ENCODE measurements at places on chromosomes 11 and 22.

GRCh38 chr11:1534171-1534570, 37.9 kb downstream of the DUSP8 start:
- DNase-seq: no peak

- no peak for DNase-seq
Observed at GRCh38 chr22:42608823-42609361, 5.8 kb downstream of the POLDIP3 start.

- no peak for DNase-seq
Observed at GRCh38 chr22:33005476-33005875, 52.7 kb downstream of the SYN3 start.

DNA sequence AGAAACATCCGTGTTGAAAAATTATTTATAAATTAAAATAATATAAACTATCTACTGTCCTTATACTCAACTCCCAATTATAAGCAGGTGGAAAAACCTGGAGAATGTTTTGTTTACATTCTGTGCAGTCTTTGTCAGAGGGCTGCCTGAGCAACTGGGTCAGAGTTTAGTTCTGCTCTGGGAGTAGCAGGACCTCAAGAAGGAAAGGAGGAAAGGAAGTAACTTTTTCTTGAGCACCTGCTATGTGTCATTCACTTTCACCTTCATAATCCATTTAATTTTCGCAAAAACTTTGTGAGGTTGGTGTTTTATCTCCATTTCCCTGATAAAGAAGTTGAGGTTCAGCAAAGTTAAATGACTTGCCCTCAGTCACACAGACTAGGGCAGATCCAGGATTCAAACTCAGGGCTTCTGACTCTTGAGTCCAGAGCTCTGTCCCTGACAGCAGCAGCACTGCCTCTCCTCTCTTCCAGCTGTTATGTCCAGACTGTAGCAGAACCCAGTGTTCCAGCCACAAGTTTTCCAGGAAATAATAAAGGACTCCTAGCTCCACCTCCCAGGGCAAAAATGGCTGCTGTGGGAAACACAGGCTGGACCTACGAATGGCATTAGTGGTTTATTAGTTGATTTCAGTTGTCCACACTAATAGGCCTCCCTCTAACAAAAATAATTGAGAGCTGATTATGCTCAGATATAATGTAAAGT, 6.4 kb downstream of the CD3E start:
- DNase-seq: no peak

DNA sequence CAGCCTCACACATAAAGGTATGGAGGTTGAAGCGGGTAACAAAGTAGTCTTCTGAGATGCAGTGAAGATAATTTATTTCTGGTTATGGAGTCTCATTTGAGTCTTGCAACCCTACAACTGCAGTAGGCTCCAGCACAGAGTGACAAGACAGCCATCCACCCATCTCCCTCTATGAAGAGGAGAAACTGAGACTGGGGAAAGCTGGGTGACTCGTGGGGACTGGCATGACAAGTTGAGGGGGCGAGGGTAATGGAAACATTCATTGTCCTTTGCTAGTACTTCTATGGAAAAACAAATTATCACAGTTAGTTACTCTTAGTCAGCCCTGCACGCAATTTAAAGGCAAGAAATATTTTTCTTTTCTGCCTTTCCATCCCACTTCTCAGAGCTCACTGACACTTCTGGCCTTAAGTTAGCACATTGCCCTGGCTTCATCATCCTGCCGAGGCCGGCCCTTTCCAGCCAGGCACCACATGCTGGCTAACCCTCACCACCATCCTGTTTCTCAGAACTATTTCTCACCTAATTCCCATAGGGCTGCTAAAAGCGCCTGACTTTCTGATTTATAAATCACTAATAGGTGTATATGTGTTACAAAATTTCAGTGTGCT, 361.1 kb downstream of the ETS1 start:
- DNase-seq: no peak

DNA sequence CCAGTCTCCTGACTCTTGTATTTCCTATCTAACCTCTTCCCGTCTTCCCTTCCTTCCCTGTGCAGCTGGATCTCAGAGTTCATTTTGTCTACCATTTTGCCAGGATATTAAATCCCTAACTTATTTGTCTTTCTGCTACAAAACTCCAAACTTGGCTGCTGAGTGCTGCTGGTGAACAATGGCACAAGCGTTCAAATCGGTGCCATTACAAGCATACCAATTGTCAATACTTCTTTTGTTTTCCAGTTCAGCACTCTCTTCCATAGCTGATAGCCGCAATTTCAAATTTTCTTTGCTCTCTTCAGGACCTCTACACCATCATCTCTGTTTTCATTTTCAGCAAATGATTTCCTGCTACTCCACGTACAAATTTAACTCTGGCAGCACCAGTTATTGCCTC, 13.4 kb downstream of the IL18 start:
- DNase-seq: no peak

DNA sequence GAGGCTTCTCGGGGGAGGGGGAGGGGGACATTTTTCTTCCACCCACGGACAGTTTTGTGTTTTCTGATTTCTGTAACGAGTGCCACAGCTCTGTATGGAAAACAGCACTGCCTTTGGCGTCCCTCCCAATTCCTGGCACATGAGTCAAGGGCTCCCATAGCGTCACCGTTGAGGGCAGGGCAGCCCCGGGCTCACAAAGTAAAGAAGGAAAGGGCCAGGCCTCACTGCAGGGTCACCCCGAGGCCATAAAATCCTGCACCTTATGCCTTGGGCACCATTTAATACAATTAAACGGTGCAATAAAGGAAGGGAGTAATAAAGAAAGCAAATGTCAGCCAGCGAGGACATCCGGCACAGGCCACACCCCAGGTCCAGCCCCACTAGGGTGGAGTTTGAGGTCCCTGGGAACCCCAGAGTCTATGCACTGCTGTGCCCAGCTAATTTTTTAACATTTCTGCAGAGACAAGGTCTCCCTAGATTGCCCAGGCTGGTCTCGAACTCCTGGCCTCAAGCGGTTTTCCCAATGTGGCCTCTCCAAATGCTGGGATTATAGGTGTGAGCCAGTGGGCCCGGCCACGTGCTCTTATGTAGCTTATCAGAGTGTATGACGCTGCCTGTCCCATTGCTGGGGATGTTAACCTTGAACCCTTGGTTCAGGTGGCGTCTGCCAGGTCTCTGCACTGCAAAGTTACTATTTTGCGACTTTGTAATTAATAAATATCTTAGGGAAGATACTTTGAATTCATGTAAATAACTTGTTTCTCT, 13.6 kb upstream of the MUC2 start:
- DNase-seq: no peak

DNA sequence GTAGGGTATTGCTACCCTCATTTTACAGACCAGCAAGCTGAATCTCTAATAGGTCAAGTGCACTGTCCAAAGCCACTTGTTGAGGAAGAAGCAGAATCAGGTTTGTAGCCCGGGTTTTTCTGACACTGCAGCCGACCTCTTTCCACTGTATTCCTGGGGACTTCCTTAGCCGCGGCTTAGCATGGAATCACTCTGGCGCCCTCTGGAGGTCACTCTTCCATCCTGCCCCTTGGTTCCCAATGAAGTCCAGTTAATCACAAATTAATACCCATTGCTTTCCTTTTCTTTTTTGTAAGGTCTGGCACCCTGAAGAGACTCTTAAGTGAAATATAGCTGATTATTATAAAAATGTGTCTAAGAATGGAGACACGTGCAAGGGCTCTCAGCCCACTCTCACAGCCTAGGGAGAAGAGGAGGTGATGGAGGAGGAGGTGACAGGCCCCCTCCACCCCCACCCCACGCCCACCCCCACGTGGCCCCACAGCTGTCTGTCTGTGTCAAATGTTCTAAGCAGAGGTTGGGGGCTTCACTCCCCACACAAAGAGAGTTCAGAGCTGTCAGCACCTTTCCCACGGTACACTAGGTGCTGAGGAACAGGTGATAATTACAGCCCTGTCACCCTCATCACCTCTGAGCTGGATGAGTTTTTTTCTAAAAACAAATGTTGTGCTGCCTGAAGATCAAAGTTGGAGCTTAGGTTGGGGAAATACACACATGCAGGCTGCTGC, 57.7 kb upstream of the DRD2 start:
- DNase-seq: no peak

- no peak for DNase-seq
Observed at GRCh38 chr11:46452918-46453517, 61.4 kb upstream of the CHRM4 start.

DNA sequence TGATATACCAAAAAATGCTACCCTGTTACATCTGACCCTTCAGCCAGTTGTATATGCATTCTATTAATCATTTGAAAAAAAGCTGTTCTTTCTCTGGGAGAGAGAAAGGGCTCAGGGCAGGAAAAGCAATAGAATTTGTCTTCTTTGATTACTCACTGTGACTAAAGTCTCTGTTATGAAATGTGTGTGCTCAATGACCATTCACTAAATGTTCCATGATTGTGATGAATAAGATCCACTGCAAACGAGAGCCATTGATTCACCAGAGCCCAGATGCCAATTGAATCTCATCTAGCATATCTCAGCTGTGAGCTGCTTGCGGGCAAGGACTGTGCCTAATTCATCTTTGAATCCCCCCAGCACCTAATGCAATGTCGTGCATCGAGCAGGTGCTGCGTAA, 184.3 kb downstream of the OPCML start:
- no peak for DNase-seq

GRCh38 chr11:2824851-2825250, 60.7 kb downstream of the CDKN1C start:
- DNase-seq: no peak

DNA sequence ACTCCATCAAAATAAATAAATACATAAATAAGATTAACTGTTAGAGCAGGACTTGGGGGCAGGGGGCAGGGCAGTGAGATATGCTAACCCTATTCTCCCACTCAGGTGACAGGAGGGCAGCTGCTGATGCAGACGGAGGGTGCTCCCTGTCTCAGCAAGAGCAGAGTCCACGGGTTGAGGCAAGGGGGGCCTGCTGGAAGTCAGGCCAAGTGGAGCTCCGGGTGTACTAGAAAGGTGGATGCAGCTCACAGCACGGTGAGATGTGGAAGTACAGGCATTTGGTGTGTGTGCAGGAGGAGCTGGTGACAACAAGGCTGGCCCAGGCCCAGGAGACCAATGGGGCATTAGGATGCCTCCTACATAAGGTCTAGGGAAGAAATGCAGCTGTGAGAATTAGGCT, 467.3 kb upstream of the B3GAT1 start:
- no peak for DNase-seq

DNA sequence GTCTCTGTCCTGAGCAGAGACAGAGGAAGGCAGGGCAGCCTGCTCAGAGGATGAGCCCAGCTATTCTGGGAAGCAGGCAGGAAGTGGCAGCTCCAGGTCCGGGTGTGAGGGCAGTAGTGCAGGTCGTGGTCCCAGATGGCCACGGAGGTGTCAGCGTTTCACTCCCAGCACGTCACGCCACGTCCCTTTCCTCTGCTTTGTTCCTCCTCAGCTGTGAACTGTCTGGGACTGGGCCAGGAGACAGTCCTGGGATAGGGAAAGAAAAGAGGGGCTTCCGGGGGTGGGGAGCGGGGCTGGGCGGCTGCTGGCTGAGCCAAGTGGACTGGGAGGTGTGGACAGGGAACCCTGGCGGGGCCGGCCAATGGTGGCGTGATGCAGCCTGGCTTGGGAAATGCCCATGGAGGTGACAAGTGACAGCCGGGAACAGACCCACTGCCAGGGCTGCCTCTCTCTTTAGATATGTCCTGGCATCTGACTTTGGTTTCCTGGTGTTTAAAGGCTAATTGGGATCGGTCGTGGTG, 64.7 kb downstream of the KCNQ1 start:
- no peak for DNase-seq

DNA sequence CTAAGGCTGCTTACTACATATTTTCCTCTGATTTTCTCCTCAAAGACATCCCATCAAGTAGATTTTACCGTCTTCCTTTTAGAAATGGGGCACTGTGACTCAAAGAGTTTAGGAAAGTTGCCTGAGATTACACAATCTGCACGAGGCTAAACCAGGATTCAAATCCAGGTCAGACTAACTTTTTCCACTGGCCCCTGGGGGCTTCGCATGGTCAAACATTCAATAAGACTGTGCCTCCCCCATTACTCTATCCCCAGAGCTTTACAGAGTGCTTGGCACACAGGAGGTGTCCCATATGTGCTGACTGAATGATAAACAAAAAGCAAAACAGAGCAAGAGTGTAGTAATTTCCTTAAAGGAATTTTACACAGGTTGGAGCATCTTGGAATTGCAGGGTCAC, 118.1 kb upstream of the TEAD1 start:
- no peak for DNase-seq

GRCh38 chr11:76086743-76087635, 119.3 kb downstream of the WNT11 start:
- DNase-seq: no peak

- no peak for DNase-seq
Observed at GRCh38 chr11:122337241-122337640, 221.2 kb upstream of the BLID start.

GRCh38 chr22:23715806-23716375, 25.1 kb downstream of the RGL4 start:
- no peak for DNase-seq

- no peak for DNase-seq
Observed at GRCh38 chr11:127358160-127358559, 357.6 kb upstream of the KIRREL3 start.

GRCh38 chr11:15055620-15056356, 17.6 kb upstream of the CALCB start:
- DNase-seq: no peak

- no peak for DNase-seq
Observed at GRCh38 chr11:11125618-11126017, 227.4 kb downstream of the CSNK2A3 start.

DNA sequence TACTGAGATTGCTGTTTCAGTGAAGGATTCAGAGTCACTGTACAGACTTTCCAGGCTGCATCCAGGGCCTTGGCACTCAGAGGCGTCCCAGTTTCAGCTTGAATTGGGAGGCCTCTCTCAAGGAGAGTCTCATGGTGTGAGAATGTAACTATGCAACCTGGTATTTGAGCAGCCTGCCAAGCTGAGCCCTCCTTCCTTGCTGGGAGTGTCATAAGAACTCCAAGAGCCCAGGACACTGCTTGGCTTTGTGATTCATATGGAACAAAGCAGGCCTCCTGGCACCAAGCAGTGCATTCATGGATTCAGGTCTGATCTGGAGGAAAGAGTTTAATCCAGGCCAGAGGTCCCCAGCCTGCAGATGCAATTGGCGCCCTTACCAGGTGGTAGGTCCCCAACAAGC, 171.7 kb downstream of the DBX1 start:
- no peak for DNase-seq

GRCh38 chr11:134642206-134642605, 230.2 kb upstream of the B3GAT1 start:
- DNase-seq: no peak

- no peak for DNase-seq
Observed at GRCh38 chr11:117145393-117145761, 1.3 kb downstream of the PAFAH1B2 start.

DNA sequence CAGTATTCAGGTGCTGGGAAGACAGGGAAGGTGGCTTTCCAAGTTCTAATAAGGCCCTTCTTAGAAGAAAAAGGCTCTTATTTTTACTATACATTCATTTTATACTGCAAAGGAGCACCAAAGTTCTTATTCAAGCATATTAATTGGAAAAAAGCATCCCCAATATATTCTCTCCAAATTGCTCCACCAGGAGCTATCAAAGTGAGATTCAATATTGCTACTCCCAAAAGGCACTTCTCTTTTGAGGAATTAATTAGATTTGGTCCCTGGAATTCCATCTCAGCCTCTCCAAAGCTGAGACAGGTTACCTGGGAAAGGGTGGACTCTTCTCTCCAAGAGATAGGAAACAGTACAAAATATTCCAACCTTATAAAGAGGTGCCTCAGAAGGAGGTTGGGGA, 134.1 kb downstream of the LARGE1 start:
- DNase-seq: no peak
